Naive thymus-derived CD8-positive, alpha-beta T cell (primary cell): ENCODE measurements at places on chromosomes 6 and 20.

- no peak for DNase-seq
Observed at GRCh38 chr6:1383729-1384548, 5.4 kb upstream of the FOXF2 start.

DNA sequence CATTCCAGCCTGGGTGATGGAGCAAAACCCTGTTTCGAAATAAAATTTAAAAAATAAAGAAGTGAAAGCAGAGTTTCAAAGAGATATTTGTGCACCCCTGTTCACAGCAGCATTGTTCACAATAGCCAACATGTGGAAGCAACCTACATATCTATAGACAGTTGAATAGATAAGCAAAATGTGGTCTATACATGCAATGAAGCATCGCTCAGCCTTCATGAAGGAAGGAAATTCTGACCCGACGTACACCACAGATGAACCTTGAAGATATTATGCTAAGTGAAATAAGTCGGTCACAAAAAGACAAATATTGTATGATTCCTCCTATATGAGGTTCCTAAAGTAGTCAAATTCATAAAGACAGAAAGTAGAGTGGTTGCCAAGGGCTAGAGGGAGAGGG is 6.5 kb upstream of the NCOA6 start:
- DNase-seq = no peak

- no peak for DNase-seq
Observed at GRCh38 chr20:54619682-54620081, 144.3 kb downstream of the DOK5 start.

- DNase-seq = no peak
Observed at GRCh38 chr20:10240655-10241054, 22.0 kb downstream of the SNAP25 start.

GRCh38 chr6:8043221-8043620 is 21.0 kb downstream of the BLOC1S5 start:
- DNase-seq = no peak

DNA sequence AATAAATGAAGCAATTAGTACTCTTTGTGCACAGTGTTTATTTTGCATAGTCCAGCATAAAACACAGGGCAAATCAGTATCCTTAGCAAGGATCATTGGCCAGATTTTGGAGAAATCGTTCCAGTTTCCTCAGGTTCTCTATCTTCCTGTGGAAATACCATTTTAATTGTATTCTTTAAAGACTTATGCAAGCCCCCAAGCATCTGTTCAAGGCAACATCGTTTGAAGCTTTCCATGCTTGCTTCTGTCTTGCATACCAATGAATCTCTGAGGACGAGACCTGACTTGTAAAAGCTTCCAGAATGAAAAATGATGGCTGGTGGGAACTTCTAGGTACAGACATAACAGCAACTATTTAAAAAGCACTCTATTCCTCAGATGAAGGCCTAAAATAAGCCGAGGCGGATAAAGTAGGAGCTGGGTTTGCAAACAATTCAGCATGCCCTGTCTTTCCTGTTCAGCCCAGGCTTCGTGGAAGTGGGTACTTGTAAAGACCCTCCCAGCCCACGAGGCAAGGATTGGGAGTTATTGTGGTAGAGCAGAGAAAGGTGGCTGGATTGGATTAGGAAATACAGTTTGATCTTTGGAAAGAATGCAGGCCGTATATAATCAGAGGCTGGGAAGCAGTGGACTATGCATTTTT is 21.6 kb downstream of the NRSN1 start:
- no peak for DNase-seq

GRCh38 chr20:16404171-16404570 is 169.1 kb downstream of the KIF16B start:
- DNase-seq = no peak

DNA sequence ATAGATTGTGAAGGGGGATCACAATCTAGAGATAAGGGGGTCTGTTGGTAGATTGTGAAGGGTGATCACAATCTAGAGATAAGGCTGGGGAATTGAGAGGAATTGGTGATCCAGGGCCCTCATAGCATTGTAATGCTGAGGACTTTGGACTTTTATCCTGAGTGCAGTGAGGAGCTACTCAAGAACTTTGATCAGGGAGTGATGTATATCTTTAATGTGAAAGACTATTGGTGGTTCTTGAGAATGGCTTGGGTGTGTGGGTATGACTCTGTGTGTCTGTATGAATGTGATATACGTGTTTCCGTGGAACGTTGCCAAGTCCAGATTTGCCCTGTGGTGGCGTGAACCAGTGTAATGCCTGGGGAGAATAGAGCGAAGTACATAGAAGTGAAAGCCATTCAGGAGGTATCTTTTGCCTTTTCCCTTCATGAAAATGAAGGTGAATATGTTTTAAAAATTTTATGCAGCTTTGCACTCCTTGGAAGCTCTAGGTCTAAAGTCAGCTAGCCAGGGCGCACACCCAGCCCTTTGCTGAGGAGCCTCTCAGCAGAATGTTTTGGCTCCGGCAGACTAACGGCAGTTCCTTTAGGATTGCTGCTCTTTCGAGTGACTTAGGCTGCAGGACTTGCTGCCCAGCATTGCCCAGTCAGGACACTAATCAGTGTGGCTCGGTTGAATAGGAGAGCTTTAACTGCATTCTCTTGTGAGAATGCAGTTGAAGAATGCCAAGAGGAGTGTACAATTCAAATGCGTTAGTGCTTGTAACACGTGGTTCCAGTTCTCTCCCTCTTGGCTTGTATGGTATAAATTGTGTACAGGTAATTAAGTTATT is 3.5 kb downstream of the ZFAND3 start:
- peak; percentile 18 for DNase-seq
